ENCODE measurements at places on chromosomes 5 and 9. TPM values are rescaled to one million over a fixed set of nuclear protein-coding genes. Genes with fewer than 3 reads are reported as not detected.
A peak's percentile ranks its signal among the peaks of the same experiment; 100 is the strongest.

GRCh38 chr5:54571462-54571861 lies 53.9 kb downstream of the SNX18 start:
- no peaks in the 10 kb centered on the region for H3K27me3 ChIP-seq
- H3K4me3 ChIP-seq, result no peak overlapping the region
- no peak for DNase-seq
- H3K27ac ChIP-seq, result no peak overlapping the region
- H3K36me3 ChIP-seq, result no peaks in the 10 kb centered on the region
- peaks cover 10% of the 10 kb centered on the region for H3K4me1 ChIP-seq

Gene OR1Q1
- total RNA-seq, result not detected

Gene BAAT
- total RNA-seq, result not detected

GRCh38 chr5:82106756-82107155 lies 134.9 kb downstream of the ATG10 start:
- H3K4me1 ChIP-seq, result no peaks in the 10 kb centered on the region
- no peak overlapping the region for H3K4me3 ChIP-seq
- H3K36me3 ChIP-seq, result no peaks in the 10 kb centered on the region

GRCh38 chr5:146761811-146762210 lies 116.7 kb downstream of the PPP2R2B start:
- H3K27ac ChIP-seq, result no peak overlapping the region
- no peaks in the 10 kb centered on the region for H3K27me3 ChIP-seq
- no peaks in the 10 kb centered on the region for H3K36me3 ChIP-seq

DNA sequence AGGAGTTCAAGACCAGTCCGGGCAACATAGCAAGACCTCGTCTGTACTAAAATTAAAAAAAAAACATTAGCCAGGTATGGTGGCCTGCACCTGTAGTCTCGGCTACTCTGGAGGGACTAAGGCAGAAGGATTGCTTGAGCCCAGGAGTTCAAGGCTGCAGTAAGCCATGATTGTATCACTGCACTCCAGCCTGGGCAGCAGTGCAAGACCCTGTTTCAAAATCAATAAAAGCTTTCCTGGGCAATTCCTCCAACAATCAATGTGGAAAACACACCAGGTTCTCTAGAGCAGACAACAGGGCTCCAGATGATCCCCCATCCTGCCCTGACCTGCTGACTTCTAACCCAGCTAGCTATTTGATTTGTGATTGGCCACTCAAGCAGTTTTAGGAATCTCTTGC lies 1.2 kb downstream of the AK8 start:
- H3K36me3 ChIP-seq, result no peaks in the 10 kb centered on the region
- DNase-seq, result no peak
- peaks cover 5% of the 10 kb centered on the region for H3K4me1 ChIP-seq

Gene PTPRD
- 0.04 TPM for total RNA-seq

- no peaks in the 10 kb centered on the region for H3K27me3 ChIP-seq
- no peaks in the 10 kb centered on the region for H3K36me3 ChIP-seq
- no peak for DNase-seq
- no peak overlapping the region for H3K27ac ChIP-seq
- no peak overlapping the region for H3K4me3 ChIP-seq
- no peaks in the 10 kb centered on the region for H3K4me1 ChIP-seq
These were observed 92.0 kb upstream of the RAI14 start for GRCh38 chr5:34563931-34564709.

GRCh38 chr5:156340893-156341292 lies 13.9 kb downstream of the SGCD start:
- H3K27ac ChIP-seq, result no peak overlapping the region
- no peak for DNase-seq
- H3K4me3 ChIP-seq, result no peak overlapping the region
- H3K4me1 ChIP-seq, result no peaks in the 10 kb centered on the region

- no peak for DNase-seq
- no peaks in the 10 kb centered on the region for H3K27me3 ChIP-seq
- H3K4me1 ChIP-seq, result peaks cover 75% of the 10 kb centered on the region
- H3K27ac ChIP-seq, result no peak overlapping the region
- H3K4me3 ChIP-seq, result peak overlapping the region; percentile 72
These were observed 6.8 kb downstream of the TTC39B start for GRCh38 chr9:15300218-15300617.

Gene TICAM2
- 0.72 TPM for total RNA-seq
